MCF 10A (cell line): ENCODE measurements at places on chromosomes 1 and 21.

GRCh38 chr1:48715921-48716320 lies 60.8 kb downstream of the BEND5 start:
- DNase-seq: no peak

DNA sequence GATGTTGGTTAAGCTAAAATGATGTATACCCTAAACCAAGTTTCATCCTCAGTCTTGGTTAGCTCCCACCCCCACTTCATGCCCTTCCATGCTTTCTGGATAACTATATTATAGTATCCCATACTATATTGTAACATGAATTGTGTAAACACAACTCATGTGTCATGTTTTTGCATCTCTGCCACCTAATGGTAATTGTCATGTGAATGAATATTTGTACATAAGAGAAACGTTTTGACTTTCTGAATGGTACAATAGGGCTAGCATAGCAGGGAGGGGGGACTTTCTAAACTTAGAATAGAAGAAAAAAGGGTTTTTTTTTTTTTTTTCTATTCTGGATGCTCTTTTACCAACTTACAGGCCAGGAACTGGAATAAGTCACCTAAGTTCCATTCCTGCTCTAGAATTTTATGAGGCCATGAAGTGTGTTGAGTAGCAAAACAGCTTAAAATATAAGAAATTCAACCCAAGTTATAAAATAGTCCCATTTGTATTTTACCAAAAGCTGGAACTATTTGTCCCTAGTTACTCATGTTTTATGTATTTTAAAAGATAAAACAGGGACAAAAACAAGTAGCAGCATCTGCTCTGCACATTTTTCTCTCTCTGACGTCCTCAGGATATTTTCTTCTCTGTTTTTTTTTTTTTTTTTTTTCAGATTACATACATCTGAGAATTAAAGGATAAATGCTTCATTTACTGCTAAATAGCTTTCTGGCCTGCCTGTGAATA lies 77.4 kb downstream of the HLX start:
- DNase-seq: no peak

GRCh38 chr1:237041795-237042525 lies at the start of gene RYR2:
RYR2 (plus strand) TSS chr1:237042184; CDS start chr1:237042522, 338 bp downstream.
- DNase-seq: no peak

GRCh38 chr1:15932612-15933011 lies 43.3 kb downstream of the ZBTB17 start:
- no peak for DNase-seq

DNA sequence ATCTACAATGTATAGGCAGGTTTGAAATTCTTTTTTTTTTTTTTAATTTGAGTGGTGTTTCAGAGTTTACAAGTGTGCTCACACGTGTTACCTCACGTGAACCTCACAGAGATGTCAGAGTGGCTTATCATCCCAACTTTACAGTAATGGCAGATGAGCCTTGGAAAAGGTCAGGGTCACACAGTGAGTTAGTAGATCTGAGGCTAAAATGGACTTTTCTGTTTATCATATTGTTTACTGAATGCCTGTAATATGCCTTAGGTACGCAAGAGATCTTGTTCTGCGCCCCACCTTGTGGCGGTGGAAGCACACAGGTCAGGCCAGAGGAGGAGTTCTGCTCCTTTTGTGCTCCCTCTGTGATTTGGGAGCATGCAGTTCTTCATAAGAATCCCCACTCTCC lies 80.0 kb downstream of the DYRK1A start:
- no peak for DNase-seq

- DNase-seq: no peak
Observed at GRCh38 chr1:31812158-31812829, 3.5 kb downstream of the SPOCD1 start.

DNA sequence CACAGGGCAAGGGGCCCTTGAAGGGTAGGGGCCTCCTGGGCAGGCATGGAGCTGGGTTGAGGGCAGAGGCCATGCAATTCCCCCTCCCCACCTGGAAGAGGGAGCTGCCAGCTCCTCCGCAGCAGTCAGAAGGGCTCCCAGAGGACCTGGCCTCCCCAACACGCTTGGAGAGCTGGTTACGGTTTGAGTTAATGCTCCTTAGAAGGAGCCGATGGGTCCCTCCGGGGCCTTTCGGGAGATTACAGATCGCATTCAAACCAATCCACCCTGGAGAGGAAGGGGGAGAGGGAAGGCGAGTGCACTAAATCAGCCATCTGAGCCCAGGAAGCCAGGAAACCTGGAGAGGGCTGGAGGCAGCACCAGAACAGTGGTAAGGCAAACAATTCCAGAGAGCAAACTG lies 106.3 kb upstream of the CSF3R start:
- DNase-seq: no peak

DNA sequence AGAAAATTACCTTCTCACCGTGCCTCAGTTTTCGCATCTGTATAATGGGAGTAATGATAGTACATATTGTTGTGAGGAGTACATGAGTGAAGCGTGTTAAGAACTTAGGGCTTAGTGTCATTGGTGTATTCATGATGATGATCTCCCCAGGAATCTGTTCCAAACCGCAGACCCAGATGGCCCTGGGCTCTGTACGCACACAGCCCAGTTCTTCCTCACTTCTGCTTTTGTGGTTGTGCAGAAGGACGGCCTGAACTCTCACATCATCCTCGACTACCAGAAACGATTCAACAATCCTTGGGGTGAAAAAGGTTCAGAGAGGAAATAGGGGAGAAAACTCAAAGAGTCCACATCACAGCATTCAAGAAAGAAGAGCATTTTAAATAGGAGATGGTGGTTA lies 323.0 kb downstream of the CAMTA1 start:
- DNase-seq: no peak

- DNase-seq: no peak
Observed at GRCh38 chr1:27049100-27049499, 36.5 kb upstream of the TENT5B start.

- DNase-seq: no peak
Observed at GRCh38 chr1:91455896-91456295, 44.8 kb upstream of the CDC7 start.

DNA sequence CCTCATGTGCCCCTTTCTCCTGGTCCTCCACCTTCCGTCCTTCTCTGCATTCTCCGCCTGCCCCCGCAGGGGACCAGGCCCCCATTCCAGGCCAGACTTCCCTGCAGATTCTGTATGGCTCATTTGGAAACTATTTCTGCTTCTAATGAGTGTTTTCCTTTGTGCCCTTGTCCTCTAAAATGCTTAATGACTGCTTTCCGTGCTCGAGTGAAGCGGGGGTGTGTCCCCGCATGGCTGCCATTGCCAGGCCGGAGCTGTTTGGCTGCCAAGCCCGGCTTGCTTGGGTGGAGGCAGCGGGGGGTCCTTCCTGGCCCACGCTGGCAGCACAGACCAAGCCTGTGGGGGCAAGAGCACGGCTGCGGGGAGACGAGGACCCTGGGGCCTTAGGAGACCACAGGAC lies 299.3 kb upstream of the VAMP3 start:
- DNase-seq: no peak

- DNase-seq: no peak
Observed at GRCh38 chr1:45409276-45409675, 69.0 kb upstream of the MUTYH start.

- no peak for DNase-seq
Observed at GRCh38 chr21:44329971-44330681, 9.1 kb downstream of the CFAP410 start.

DNA sequence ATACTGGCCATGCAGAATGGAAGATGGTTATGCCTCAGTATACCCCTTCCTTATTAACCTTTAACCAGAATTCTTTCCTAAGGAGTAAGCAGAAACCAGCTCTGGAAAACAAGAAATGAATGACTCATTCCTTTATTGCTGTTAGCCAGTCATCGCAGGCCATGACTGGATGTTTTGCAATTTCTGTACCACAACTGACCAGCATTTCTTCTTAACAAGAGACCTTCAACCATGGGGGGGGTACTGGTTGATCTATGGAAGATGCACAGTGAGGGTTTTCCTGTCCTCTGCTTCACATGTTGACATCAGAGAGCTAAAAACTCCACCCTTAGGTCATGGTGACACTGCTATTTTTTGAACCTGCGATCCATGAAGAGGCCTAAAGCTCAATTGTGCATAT lies 28.0 kb upstream of the RNF2 start:
- DNase-seq: peak; percentile 92

GRCh38 chr1:3518256-3518655 lies 63.8 kb downstream of the ARHGEF16 start:
- no peak for DNase-seq

DNA sequence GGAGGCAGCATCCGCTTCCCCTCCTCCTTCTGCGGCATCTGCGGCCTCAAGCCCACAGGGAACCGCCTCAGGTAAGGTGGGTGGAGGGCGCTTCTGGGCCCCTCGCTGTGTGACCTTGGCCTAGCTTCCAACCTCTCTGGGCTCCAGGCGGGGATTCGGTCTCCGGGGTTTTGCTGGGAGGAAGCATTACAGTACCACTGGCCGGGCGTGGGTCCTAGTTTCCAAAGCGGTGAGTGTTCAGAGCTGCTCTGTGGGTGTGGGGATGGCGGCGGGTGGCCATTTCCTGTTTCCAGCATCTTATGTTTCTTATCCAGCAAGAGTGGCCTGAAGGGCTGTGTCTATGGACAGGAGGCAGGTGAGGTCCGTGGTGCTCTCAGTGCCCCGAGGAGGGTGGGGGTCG lies 11.6 kb downstream of the FAAH start:
- no peak for DNase-seq

- DNase-seq: no peak
Observed at GRCh38 chr1:218529646-218530300, 184.6 kb downstream of the TGFB2 start.

DNA sequence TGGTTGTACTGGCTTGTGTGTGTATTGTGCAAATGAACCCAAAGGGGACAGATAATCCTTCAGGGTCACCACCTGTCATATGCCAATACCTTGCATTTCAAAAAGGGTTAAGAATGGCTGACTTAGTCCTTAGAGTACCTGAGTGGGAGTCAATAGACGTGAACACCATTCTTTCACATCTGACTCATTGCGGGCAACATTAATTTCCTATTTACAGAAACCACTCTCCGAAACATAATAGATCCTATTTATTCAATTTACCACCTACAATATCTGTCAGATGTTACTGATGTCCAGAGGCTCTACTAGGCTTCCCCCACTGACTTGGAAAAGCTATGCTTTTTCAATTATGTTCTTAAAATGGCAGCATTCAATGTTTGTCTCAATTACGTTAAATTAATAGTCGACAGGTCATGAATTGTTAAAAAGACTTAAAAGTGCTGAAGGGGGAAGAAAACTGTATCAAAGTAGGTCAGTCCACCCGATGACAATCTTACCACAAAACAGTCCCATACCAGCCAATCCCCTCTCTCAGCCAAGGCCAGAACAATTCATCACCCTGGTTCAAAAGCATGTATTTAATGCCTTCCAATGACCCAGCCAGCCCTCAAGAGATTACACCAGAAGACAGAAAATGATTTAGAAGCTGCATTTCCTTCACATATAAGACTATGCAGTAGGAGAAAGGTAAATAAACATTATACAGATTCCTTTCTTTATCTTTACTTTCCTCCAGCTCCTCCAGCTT lies 48.6 kb upstream of the PLA2G2C start:
- no peak for DNase-seq

GRCh38 chr1:55037733-55038551 lies 1.4 kb upstream of the PCSK9 start:
- DNase-seq: no peak

- no peak for DNase-seq
Observed at GRCh38 chr1:27021354-27022031, 8.8 kb upstream of the TENT5B start.

GRCh38 chr21:28267449-28267848 lies 725.2 kb downstream of the LTN1 start:
- no peak for DNase-seq

GRCh38 chr1:94335447-94335846 lies 82.7 kb upstream of the ABCD3 start:
- DNase-seq: no peak

DNA sequence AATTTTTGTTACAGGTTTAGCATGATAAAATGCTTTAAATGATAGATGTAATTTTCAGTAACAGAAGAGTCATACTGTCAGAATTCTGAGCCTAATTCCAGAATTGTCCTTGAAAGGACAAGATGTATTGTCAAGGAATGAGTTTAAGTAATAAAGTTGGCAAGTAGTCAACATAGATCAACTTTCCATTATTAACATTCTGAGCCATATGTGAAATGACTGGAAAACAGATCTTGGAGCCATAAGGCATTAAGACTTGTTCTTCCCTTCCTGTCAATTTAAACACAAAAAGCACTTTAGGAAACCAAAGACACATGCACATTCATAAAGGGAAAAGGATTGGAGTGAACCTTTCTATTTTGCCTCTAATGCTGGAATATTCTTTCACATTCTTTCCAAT lies 107.0 kb downstream of the ODF2L start:
- DNase-seq: no peak

DNA sequence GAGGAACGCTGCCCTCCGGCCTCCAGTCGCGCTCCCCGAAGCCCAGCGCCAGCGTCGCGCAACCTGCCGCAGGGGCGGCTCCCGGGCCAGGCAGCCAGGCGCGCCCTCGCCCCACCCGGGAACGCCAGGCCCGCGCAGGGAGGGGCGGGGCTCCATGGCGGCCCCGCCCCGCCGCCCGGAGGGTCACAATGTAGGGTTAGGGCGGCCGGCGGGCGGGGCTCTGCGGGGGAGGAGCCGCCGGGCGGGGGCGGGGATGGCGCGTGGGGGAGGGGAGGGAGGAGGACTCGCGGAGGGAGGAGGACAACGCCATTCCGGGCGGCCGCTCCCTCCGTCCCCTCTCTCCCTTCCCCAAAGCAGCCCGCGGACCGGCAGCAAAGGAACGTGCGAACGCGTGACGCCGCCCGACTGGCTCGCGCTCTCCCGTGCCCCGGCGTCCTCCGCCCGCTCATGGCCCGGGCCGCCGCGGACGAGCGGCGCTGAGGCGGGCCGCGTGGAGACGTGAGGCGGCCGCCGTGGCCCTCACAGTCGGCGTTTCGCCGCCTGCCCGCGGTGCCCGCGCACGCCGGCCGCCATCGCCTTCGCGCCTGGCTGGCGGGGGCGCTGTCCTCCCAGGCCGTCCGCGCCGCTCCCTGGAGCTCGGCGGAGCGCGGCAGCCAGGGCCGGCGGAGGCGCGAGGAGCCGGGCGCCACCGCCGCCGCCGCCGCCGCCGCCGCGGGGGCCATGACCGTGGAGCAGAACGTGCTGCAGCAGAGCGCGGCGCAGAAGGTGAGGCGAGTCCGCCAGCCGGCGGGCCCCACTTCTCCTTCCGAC lies at the start of gene USP25:
Gene USP25, plus strand, starts transcription at position 309 of the 810 bp plus-strand sequence. Its CDS starts 412 bp downstream, at position 721.
- DNase-seq: peak; percentile 87
